ENCODE measurements at places on chromosomes 16 and 17.

GRCh38 chr16:83714286-83714685, 93.5 kb upstream of the HSBP1 start:
- DNase-seq, result no peak

GRCh38 chr16:79717333-79718137, 117.0 kb upstream of the MAF start:
- DNase-seq, result no peak

- DNase-seq, result no peak
These were observed 96.5 kb downstream of the ABCC1 start for GRCh38 chr16:16045879-16046278.

DNA sequence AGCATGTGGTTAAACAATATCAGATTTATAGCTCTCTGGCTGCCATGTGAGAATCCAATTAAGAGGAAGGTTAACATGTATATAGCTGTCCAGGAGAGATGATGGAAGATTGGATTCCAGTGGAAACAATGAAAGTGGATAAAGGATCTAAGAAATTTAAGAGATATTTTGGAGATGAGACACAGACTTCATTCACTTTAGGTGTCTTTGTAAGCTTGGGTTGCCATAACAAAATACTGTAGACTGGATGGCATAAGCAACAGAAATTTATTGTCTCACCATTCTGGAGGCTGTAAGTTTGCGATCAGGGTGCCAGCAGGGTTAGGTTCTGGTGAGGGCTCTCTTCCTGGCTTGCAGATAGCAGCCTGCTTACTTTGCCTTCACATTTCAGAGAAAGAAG, 155.9 kb upstream of the MYOCD start:
- DNase-seq, result no peak

DNA sequence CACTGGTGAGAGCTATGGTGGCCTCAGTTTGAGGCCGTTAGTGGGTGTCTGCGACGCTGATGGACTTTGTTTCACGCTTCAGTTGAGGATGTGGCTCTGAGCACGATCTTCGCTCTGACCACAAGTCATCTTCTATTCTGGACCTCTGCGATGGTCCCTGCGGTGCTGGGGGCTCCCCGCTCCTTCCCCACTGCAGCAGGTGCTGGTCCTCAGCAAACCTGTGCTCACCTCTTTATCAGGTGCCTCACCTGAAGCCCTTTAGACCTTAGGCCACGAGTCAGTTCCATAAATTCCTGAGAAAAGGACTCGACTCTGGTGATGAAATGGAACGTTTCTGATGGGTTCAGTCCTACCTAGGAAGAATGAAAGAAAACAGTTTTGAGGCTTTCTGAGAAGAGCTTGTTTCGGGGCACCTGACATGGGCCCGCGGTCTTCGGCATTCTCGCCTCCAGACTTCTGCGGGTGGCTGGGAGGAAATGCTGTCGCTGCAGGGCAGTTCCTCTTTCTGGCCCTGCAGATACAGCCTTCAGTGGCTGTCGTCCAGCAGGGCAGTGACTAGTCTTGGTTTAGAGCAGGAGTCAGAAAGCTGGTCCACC, 4.7 kb downstream of the KCTD5 start:
- DNase-seq, result no peak

DNA sequence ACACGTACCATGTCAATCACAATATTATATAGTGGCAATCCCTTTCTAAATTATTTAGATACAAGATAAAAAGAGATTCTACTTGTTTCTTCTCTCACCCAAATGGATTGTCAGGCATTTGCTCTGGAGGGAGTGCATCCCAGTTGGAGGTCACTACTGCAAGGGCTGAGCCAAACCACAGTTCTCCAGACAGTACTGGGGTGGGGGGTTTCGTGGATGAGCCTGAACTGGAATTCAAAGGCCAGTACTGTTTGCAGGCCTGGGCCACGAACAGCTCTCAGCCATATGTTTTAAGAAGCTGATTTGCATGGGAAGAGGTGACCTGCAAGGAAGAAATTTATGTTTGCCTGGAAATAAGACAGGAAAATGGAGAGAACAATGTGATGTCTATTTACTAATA, 314.9 kb downstream of the PMP22 start:
- DNase-seq, result no peak

DNA sequence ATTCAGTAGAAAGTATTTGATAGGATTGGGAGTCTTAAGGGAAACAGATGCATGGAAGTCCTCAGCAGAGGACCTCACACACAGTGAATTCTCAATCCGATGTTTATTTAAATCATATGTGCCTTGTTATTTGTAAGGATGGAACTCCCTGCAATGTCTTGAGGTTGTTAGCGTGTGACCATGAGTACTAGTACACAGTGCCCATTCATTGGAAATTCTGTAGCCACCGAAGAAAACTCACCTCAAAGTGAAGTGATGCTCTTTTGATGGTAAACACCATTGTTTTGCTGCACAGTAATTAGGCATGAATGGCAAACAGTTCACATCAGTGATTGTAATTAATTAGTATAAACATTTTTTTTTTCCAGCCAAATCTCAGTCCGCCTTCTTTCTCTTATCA, 173.6 kb downstream of the MSI2 start:
- DNase-seq, result no peak

- no peak for DNase-seq
These were observed 112.1 kb downstream of the UTP18 start for GRCh38 chr17:51372345-51373004.

DNA sequence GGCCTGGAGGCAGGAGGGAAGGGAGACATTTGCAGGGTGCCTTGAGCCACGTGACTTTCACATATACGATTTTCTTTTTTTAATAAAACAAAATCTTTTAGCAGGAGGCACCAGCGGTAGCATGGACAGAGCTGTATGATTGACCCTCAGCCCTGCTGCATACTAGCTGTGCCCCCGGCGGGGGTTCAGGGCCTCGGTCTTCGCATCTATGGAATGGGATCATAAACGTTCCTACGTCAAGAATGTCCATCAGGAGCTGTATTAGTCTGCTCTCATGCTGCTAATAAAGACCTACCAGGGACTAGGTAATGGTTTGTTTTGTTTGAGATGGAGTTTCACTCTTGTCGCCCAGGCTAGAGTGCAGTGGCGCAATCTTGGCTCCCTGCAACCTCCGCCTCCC, 27.2 kb downstream of the SLC38A8 start:
- no peak for DNase-seq

DNA sequence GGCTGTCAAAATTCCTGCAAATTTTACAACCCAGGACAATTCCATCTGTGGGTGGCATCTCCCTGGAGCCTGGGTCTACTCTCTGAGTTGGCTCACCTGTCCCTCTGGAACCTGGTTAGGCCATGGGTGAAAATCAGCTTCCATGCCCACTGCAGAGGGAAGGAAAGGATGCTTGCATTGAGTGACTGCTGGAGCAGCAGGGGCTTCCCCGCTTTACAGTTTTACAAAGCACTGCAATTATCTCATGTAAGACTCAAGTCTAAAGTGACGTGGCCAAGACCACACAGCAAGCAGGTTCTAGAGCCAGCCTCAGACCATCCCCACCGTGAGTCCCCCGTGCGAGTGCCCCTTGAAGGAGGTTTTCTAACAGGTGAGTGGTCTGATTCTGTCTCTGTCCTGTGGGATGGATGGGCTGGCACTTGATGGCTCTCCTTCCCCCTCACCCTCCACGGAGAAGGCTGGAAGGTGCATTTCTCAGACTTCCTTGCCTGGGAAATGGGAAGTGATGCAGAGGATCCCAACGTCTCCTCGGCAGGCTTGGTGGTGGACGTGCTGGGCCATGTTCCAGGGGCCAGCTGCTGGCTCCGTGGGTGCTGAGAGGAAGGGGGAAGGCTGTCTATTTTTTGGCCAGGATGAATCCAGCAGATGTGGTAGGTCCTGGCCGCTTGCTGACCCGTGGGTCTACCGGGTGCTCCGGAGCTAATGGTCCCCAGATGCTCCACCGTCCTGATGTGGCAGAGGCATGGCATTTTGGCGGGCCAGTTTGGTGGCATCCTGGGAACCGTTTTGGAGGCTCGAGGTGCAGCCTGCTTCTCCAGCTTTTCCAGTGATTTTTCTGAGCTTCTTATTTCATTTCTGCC, 26.3 kb upstream of the CBX4 start:
- DNase-seq, result no peak

- no peak for DNase-seq
These were observed 11.6 kb downstream of the COTL1 start for GRCh38 chr16:84606081-84606875.

DNA sequence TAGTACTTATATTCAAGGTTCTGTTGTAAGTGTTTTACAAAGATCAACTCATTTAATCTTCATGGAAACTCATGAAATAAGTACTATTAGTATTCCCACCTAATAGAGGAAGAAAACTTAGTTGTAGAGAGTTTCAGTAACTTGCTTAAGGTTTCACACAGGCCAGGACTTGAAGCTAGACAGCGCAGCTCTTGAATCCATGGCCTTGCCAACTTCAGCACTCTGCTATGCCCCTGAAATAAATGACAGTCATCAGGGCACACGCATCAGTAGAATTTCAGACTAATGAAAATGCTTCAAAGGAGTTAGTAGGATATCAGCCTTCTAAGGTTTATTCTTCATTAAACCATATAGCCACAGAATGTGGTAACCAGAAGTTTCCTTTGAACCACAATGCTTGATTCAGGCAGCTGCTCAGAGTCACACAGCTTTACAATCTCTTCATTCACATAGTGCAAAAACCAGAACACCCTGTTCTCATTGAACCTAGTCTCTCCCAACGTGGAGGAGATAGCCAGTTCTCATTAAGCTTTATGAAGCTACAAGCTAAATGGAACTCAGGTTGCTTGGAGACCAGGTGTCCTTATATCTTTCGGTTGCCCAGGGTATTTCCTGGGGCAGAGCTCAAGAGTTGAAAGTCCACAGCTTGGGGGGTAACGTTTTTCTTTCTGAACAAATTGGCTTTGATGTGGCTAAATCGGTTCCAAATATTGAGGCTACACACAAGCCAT, 39.7 kb downstream of the KCNJ2 start:
- no peak for DNase-seq

DNA sequence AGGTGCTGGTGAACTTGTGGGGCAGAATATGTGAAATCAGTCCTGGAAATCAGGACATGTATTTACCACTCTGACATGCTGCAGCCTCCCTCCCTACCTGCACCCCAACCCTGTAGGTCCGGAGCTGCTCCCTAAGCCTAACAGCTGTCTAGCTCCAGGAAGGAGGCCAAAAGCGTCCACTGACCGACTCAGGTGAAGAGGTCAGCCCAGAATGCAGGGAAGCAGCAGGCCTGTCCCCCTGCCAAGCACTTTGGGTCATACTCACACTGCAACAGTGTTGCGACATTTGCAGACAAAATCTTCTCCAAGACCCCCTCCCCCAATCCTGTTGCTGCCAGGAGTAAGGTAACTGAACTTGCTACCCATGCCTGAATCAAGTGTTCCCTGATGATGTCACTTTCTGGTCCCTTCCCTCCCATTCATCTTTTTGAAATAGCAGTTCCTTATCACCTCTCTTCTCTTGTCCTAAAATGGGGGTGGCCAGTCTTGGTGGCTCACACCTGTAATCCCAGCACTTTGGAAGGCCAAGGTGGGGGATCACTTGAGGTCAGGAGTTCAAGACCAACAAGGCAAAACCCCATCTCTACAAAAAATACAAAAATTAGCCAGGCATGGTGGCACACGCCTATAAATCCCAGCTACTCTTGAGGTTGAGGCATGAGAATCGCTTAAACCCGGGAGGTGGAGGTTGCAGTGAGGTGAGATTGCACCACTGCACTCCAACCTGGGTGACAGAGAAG, 1.3 kb upstream of the ACLY start:
- no peak for DNase-seq

DNA sequence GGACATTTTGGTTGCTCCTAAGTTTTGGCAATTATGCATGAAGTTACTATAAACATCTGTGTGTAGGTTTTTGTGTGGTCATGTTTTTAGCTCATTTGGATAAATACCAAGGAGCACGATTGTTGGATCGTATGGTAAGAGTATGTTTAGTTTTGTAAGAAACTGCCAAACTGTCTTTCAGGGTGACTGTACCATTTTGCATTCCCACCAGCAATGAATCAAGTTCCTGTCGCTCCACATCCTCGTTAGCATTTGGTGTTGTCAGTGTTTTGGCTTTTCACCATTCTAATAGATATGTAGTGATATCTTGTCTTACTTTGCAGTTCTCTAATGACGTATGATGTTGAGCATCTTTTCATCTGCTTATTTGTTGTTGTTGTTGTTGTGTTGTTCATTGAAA, 20.2 kb downstream of the TENT4B start:
- DNase-seq, result no peak

DNA sequence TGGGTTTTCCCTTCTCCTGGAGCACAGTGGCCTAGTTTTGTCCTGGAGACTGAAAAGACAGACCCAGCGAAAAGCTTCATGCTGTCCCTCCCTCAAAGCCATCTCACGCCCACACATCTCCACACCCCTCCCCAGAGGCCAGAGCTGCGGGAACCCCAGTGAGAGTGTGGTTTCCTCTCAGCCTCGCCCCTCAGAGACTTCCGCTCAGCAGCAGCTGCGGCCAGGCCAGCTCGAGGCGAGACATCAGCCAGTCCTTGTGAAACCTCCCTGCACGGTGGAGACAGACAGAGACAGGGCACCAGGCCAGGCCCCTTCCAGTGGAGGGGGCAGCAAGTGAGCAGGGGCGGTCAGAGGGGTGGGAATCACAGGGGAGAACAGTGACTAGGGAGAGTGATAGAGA, 77.0 kb upstream of the TNRC6C start:
- no peak for DNase-seq

DNA sequence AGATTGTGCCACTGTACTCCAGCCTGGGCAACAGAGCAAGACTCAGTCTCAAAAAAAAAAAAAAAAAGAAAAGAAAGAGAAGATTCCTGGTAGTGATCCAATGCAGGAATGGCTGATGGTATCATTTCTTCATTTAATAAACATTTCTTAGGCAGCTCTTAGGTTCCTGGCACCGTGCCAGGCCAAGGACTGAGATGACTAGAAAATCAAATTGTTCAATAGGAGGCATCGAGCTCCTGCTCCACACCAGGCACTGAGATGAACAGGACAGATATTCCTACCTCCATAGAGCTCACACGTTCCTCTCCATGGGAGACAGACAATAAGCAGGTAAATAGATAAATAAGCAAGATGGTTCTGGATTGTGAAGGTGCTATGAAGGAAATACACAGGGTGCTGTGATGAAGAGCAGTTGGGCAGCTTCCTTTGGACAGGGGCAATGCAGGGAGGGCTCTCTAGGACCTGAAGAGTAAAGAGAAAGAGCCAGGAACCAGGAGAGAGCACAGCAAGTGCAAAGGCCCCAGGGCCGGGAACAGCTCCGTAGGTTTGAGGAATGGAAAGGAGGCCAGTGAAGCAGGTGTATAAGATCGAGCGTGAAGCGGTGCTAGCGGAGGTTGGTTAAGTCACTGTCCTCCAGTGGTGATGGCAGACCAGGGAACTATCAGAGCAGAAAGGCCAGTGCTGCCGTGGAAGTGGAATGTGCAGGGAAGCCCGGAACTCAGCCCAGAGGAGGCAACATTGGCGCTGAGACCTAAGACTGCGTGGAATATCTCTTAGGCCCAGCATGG, 26.5 kb upstream of the CRHR1 start:
- DNase-seq, result no peak

DNA sequence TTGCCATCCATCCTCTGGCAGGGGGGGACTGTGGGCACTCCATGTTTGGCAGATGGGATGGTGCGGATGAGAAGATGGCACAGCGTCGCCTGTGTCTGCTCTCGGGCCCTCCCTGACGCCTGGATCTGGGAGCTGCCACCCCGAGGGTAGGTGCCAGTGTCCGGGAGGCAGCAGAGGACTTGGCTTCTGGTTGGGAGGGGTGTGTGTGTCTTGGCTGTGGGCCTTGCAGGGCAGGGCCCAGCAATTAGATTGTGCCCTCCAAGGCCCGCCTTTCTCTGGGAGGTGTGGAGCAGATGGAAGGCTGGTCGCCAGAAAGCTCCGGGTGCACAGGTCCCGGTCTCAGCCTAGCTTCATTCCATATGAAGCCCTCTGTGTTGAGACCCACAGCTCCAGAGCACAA, 1.4 kb downstream of the RAP1GAP2 start:
- DNase-seq, result peak; percentile 34

Data from NCI-H1105 (cell line).